ENCODE measurements at places on chromosomes 6 and 20.

DNA sequence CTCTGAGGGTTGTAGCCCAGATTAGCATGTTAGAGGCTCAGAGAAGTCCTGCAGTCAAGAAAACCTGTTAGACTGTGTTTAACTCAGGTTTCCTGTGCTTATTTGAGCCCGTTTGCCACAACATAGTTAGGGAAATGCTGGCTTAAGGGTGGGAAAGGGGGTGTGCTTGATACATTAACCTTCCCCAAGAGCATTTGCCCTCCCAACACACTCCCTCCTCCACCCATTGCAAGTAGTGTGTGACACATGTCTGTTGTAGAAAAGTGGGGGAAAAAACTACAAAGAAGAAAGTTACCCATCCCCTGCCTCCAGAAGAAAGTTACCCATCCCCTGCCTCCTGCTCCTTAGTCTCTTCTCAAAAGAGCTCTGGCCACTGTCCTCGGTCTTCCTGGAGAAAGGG lies 36.8 kb upstream of the MRPS18A start:
- no peak for DNase-seq

DNA sequence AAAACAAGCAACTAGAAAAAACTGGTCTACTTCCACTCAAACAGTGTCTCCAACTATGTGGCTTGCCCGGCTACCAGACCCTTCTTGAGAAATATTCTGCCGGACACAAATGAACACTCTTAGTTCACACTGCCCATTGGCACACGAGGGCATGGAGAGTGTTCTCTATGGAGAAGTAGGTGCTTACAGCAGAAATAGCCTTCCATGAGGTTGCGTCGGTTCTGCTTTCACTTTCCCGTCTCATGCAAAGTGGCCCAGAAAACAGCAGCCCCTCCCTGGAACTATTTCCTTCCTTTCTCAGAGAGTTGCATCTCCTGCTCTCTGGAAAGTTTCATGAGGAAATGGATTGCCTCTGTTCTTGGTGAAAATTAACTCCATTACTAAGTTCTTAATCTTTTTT lies 9.5 kb upstream of the HLA-DOA start:
- DNase-seq, result no peak

GRCh38 chr6:81298751-81299150 lies 453.7 kb downstream of the TENT5A start:
- DNase-seq, result no peak

DNA sequence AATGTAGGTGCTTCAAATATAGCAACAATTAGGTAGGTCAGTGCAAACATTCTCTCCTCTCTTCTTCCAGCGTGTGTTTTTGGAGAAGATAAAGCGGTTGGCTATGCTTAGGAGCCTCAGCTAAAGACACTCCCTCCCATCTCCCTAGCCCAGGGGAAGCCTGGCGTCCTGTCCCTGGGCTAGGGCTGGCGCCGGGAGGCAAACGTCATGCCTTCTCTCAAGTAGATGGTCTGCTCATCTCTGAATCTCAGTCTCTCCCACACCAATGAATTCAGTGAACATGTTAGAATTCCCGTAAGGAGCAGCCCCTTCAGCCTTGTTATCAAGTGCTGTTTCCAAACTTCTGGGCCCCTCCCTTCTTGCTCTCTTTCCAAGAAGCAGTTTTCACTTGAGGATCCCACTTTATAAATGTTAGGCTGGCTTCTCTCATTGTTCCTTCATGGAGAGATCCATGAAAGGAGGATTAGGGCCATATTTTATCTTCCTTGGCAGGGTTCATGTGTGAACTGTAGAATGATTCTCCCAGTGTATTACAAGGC lies 142.8 kb downstream of the CLIC5 start:
- no peak for DNase-seq

GRCh38 chr6:87636315-87636714 lies 46.4 kb downstream of the ORC3 start:
- no peak for DNase-seq

DNA sequence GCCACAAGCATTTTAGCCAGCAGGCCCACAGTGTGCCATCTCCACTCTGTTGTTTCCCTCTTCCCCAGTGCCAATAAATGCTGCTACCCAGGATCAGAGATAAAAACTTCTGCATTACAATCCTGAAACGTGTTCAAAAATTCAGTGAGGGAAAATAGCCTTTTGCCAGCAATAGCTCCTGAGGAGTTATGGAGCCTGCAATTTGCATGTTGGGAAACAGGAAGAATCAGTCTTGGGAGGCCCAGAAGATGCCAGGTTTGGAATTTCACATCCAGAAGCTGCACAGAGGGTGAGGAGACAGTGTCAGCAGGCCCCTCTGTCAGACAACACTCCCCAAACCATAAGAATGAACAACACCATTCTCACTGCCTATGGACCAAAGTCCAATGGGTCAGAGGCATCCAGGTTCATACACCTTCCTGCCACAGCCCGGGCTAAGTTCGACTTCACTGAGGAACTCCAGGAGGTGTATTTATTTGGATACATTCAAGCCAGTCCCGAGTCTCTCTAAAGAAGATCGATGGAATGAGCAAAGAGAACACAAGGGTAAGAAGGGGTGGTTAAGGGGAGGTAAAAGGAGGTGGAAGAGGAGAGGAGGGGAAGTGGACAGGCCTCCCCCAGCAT lies 20.8 kb downstream of the RRBP1 start:
- no peak for DNase-seq

DNA sequence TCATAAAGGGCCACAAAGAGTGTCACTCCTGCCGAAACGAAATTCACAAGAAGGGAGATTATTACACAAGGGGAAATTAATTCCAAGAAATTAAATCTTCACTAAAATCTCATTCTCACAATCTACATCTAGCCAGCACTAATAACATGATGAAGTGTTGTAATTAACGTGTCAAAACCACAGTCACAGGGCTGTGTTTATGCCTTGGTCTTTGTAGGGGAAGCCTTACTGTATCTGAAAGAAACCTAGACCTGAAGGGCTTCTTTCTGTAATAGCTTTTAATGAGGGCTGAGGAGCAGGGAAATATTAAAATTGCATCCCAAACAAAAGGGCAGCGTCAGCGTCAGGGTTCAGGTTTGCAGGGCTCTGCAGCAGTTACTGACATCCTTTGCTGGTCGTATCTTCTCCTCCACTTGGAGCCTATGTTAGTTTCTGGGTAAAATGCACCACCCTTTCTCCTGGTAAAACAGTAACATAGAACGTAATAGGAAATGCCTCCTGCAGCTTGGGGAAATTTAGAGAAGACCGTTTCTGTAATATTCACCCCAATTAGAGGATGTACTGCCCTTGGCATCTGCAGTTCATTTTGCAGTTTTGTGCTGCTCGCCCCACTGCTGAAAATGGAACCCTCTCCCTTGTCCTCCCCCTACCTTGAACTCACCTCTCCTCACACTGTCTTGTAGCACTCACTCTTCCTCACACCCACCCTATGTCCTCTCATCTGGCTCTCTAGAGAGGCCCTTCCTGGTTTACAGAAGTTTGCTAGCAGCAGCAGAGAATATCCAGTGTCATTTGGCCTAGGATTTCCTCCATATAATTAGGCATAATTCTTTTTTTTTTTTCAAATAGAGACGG lies 109.0 kb upstream of the TRAF3IP2 start:
- no peak for DNase-seq

GRCh38 chr6:32995448-32995847 lies 13.9 kb downstream of the HLA-DOA start:
- no peak for DNase-seq

GRCh38 chr6:107101686-107102413 lies 13.5 kb downstream of the BEND3 start:
- DNase-seq, result no peak

- DNase-seq, result no peak
Observed at GRCh38 chr6:108874470-108875160, 26.4 kb downstream of the ARMC2 start.

DNA sequence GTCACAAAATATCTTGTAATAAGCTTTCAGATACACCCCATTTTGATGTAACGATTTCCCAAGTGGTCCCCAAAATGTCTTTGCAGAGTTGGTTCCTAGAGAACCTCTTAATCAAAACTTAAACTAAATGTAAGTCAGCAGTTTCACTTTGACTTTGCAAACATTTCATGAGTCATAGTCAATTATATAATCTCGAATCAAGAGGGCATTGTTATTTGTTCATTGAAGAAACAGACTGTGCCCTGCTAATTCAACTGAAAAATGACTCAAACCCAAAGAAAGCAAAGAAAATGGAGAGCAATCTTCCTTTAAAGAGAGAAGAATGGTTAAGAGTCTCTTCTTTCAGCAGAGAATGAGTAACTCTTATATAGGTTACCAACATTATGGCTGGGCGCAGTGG lies 58.3 kb downstream of the IPCEF1 start:
- no peak for DNase-seq

DNA sequence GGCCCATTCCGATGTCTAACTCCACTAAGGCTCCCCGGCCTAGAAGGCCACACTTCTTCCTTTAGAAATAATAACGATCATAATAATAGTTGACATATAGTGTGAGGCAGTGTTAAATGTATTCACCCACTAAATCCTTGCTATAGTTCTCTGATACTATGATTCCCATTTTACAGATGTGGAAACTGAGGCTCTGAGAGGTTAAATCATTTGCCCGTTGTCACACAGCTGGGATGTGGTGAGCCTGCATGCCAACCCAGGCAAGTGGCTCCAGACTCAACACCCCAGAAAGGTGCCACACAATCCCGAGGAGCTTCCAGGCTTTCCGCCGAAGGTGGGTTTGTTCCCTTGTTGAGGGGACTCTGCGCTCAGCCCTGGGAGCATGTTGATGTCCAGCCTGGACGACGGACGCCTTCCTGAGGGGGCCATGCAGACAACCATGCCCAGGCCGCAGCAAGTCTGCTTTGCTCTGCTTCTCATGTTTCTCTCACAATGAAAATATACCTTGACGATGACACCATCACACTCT lies 104.6 kb upstream of the CDYL start:
- no peak for DNase-seq

GRCh38 chr6:45681860-45682511 lies 304.3 kb upstream of the SUPT3H start:
- no peak for DNase-seq

DNA sequence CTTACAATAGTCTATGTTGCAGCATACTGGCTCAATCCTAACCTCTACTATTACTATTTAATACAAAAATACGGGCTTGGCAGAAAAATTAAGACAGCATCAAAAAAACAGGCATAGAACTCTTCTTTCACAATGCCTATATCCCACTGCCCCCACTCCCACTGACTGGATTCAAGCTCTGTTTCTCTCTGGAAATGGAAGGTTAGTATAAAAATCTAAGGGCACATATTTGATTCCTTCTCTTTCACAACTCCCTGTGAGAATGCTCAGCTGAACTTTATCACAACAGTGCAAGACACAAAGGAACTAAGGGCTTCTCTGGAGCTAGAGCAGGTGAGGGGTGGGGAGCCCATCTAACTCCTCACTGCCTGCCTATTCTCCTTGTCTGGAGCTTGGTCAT lies 258.4 kb upstream of the FAM83B start:
- DNase-seq, result no peak

DNA sequence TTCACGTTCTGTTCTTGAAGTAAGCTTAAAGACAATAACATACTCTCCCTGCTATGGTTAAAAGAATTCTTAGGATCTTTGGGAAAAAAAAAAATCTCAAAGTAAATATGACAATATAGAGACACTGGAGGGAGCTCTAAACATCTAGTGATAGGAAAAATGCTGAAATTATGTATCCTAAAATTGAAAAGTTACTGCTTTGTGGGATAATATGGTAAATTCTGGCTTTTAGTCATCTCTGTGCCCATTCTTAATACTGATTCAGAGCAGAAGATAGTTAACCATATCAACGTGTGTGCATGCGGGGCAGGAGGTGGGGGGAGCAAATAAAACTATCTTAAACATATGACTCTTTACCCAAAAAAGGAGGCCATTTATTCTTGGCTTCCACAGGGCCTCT lies 165.4 kb downstream of the GMPR start:
- DNase-seq, result no peak

All from stimulated activated CD8-positive, alpha-beta memory T cell treated with anti-CD3 and anti-CD28 coated beads, Interleukin-15, amount 100 ng/mL, for 24 hours (primary cell).